ENCODE measurements at places on chromosomes 3 and 15. TPM values are rescaled to one million over a fixed set of nuclear protein-coding genes. Genes with fewer than 3 reads are reported as not detected.

- H3K27me3 ChIP-seq = no peaks in the 10 kb centered on the region
- H3K36me3 ChIP-seq = no peaks in the 10 kb centered on the region
- no peak overlapping the region for H3K27ac ChIP-seq
Measured at GRCh38 chr3:128280481-128281052, 127.3 kb downstream of the EEFSEC start.

The CACNA2D3 gene
- 26.3 TPM for total RNA-seq

The GOLGA8O gene
- 1.1 TPM for total RNA-seq

GRCh38 chr3:4799266-4800256 is 179.7 kb upstream of the BHLHE40 start:
- H3K27me3 ChIP-seq = no peaks in the 10 kb centered on the region
- peaks cover 12% of the 10 kb centered on the region for H3K4me1 ChIP-seq
- no peak overlapping the region for H3K27ac ChIP-seq
- no peaks in the 10 kb centered on the region for H3K36me3 ChIP-seq
- DNase-seq = no peak

The IL12A gene
- total RNA-seq = 1.3 TPM

DNA sequence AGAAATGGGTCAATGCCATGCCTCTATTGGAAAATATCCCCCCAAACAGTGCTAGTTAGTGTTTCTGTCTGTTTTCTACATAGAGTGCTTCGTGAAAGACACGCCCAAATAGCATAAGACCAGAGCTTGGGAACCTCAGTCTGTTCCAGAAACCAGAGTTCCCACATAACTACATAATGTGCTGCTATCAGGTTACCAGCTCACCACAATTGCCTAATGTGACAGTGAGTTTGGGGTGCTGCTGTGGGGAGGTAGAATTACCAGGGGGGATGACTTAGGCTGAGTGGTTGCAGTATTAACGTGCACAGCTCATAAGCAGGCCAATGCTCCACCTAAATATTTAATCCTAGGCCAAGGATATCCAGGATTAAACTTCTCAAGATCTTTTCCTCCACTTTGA is 39.2 kb downstream of the DUT start:
- H3K36me3 ChIP-seq = no peaks in the 10 kb centered on the region
- no peaks in the 10 kb centered on the region for H3K27me3 ChIP-seq
- no peak overlapping the region for H3K27ac ChIP-seq
- DNase-seq = no peak
- no peak overlapping the region for H3K4me3 ChIP-seq

GRCh38 chr3:146561879-146562278 is 17.5 kb upstream of the PLSCR1 start:
- no peak for DNase-seq
- H3K27me3 ChIP-seq = no peaks in the 10 kb centered on the region
- no peak overlapping the region for H3K27ac ChIP-seq
- peaks cover 19% of the 10 kb centered on the region for H3K4me1 ChIP-seq
- H3K36me3 ChIP-seq = no peaks in the 10 kb centered on the region
- H3K4me3 ChIP-seq = no peak overlapping the region

- no peaks in the 10 kb centered on the region for H3K27me3 ChIP-seq
- DNase-seq = no peak
- H3K4me3 ChIP-seq = no peak overlapping the region
- H3K36me3 ChIP-seq = peaks cover 16% of the 10 kb centered on the region
- peaks cover 46% of the 10 kb centered on the region for H3K4me1 ChIP-seq
Measured at GRCh38 chr3:129575997-129576384, 30.5 kb downstream of the PLXND1 start.

The CFAP100 gene
- total RNA-seq = not detected

All from heart right ventricle (tissue), 16 donors.